ENCODE measurements at places on chromosomes 2 and 18.

DNA sequence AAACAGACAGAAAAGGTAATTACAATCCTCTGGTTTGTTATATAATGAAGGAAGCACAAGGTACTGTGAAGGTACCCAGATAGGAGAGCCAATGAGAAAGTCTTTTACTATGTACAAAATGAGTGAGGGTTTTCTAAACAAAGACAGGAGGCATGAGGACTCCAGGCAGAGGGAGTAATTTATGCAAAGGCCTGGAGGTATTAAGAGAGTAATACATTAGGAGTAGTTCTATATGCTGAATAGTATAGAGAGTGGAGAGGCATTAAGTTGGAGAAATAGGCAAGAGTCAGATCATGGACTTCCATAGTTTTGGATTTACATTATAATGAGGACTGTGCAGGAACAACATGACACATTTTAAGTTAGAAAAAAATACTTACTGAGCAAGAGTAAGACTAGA, 216.0 kb downstream of the SCG2 start:
- DNase-seq, result no peak

- no peak for DNase-seq
These were observed 308.0 kb upstream of the PIK3C3 start for GRCh38 chr18:41646915-41647620.

GRCh38 chr2:165114346-165114939, 89.4 kb downstream of the SCN3A start:
- DNase-seq, result no peak

GRCh38 chr2:165902934-165903333, 50.6 kb downstream of the TTC21B start:
- no peak for DNase-seq

- no peak for DNase-seq
These were observed 150.7 kb downstream of the COL4A4 start for GRCh38 chr2:227013330-227013729.

- no peak for DNase-seq
These were observed 123.9 kb downstream of the ZFP36L2 start for GRCh38 chr2:43102366-43103092.

DNA sequence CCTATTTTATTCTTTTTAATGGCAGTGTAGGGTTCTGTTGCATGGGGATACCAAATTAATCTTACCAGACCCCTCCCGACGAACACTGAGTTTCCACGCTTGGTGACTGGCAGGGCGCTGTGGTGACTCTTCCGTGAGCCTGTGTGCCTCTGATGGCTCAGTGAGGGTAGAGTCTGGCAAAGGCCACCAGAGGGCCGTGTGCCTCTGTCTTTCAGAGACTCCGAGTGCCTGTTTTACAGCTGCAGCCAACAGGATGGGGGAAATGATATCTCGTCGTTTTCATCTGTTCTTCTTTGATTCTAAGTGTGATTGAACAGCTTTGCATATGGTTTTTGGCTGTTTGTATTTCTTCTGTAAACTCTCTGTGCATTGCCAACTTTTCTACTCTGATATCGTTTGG, 99.8 kb downstream of the ZNF236 start:
- DNase-seq, result peak; percentile 9

DNA sequence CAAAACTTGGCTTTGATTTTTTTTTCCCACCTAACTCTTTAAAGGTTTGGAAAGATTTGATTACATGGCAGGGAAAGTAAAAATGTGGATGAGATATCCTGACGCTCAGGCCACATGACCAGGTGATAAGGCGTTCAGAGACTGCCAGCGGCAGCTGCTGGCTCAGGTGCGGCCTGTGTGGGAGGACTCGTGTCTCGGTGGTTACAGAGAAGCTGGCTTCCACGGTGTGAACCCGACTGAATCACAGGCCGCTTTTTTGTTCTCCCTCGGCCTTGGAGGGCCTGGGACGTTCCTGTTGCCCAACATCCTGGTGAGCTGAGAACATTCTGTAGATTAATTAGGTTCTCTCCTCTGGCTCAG, 124.2 kb upstream of the ZNF516 start:
- no peak for DNase-seq

DNA sequence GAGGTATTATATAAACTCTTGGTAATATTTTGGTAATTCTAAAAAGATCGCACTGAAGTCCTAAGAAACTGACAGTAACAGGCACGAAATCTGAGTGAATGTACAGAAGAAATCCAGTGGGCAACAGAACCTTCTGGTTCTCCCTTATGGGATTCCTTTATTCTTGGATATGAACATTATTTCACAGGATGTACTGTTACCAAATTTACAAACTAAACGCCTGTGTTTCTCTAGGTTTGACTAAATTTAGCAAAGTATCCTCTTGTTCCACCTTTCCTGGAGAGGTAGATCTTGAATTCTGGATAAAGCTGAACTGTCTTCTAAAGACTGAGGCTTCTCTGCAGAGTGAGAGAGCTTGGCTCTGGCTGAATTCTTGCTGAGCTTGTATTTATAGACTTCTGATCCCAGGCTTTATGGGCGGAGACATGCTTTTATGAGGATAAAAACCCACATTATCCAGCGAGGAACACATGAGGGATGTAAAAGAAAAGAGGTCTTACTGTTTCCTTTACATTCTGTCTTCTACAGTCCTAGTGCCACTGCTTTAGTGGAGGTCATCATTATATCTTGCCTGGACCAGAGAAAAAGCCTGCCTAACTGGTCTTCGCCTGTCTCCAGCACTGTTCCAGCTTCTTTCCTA, 220.8 kb downstream of the CDH2 start:
- no peak for DNase-seq

GRCh38 chr2:68766376-68766845, 31.8 kb downstream of the ARHGAP25 start:
- DNase-seq, result peak; percentile 62

- no peak for DNase-seq
These were observed 106.2 kb downstream of the STPG4 start for GRCh38 chr2:47048801-47049480.

DNA sequence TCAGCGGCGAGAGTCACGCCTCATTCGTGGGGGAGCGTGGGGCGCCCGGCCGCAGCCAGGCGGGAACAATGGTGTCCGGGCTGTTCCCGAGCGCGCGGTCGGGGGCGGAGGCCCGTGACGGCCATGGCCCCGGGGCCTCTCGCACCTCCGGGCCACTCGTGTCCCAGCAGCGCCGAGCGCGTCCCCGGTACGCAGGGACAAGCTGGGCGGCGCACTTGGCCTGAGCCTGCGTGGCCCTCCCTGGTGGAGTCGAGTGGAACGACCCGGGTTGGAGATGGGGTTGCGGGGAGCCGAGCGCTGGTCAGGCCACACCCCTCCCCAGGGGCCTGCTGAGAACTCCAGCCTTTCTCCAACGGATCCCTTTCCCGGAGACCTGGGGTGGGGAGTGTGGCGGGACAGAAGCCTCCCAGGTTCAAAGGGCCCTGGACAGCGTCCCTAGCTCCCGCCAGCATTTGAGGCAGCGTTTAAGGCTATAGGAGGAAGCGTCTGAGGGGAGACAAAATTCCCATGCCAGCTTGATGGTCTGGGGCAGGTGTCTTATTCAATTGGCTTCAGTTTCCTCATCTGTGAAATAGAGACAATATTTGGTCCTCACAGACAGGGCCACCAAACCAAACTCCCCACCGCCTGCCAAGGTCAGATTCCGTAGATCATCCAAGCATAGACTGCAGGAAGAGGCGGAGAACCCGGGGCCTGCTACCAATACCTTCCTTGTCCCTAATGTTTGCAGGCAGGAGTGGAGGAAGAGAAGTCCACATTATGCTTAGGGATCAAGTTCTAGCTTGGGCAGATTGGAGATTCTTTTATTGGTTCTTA, 553 bp downstream of the CNDP2 start:
- peak; percentile 30 for DNase-seq

DNA sequence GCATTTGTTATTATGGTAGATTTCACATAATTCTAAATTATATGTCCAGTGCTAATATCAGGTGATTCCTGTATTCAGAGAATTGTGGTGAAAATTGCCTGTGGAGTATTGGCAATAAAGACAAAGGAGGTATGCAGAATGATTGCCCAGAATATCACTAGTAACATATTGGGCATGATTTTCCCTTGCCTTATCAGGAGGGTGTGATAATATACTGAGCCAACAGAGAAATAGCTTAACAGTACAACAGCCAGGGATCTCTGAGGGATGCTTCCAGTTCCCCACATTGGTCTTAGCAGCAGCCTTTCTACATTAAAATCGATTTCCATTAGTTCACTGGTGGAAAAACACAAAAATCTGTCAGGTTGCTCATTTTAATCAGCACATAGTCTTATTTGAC, 122.9 kb upstream of the COL3A1 start:
- DNase-seq, result no peak

GRCh38 chr2:118837067-118837466, 10.4 kb downstream of the EN1 start:
- no peak for DNase-seq

DNA sequence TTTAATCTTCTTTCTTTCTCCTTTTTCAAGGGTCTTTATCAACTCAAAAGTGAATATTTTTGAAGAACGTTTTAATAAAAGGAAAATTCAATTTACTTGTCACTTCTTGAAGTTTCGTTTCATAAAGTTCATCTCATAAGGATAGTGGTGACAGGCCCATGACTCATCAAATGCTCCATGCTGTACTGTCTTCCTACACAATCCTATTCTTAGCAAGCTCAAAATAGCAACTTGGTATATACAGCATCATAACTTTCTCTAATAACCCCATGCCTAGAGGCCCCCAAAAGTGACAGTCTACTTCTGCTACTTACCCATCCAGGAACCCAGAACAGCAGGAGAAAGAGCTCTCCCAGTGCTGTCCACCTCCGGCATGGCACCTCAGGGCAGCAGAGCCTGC, 7.7 kb downstream of the FBXO15 start:
- peak; percentile 54 for DNase-seq

DNA sequence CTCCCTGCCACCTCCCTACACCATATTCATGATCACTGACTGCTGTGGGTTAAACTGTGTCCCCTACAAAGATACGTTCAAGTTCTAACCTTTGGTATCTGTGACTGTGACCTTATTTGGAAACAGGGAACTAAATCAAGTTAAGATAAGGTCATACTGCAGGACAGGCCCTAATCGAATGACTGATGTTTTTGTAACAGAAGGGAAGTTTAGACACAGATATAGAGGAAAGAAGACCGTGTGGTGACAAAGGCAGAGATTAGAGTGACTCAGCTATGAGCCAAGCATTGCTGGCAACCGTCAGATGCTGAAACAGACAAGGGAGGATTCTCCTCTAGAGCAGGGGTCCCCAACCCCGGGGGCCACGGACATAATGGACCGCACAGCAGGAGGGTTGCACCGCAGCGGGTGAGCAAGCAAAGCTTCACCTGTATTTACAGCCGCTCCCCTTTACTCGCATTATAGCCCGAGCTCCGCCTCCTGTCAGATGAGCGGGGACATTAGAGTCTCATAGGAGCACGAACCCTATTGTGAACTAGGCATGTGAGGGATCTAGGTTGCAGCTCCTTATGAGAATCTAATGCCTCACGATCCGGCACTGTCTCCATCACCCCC, 28.9 kb upstream of the RNF152 start:
- no peak for DNase-seq

DNA sequence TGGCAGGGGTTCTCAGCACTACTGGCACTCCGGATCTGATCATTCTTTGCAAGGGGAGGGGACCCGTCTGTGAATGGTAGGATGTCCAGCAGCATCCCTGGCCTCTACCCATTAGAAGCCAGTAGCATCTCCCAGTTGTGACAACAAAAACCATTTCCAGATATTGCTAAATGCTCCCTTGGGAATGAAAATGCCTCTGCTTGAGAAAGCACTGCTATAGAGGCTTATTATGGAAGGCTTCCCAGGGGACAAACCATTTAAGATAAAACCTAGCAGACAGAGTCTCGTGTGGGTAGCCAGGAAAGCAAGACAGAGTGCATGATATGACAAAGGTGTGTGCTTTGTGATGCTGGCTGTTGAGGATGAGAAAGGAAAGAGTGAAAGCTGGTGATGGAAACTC, 273.7 kb downstream of the TMX3 start:
- no peak for DNase-seq

GRCh38 chr2:36404754-36405153, 49.2 kb downstream of the CRIM1 start:
- no peak for DNase-seq

DNA sequence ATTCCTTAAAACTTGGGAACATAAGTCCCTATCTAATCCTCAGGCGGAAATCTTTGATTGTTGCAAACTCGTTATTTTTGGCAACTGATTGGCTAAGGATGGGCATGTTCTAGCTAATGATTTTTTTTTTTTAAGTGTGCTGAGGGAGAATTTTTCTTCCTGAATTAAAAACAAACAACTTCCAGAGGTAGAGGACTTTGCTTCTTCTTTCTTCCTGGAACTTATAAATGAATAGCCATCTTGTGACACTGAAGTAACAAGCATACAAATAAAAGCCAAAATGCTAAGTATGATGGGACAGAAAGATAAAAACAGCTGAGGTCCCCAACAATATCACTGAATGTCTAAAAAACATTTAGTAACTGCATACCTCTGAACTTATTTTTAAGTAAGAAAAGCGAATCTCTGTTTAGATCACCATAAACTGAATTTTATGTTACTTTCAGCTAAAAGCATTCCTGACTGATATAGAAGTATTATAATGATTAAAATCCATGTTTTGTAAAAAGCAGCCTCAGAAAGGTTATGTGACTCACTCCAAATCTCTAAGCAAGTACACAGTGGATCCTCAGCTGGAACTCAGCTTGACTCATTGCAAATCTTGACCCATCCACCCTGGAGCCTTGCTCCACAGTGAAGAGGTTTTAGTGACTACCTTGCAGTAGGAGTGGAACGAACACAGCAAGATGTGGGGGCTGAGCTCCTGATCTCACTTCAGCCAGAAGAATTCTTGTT, 344.4 kb downstream of the CLIP4 start:
- no peak for DNase-seq

DNA sequence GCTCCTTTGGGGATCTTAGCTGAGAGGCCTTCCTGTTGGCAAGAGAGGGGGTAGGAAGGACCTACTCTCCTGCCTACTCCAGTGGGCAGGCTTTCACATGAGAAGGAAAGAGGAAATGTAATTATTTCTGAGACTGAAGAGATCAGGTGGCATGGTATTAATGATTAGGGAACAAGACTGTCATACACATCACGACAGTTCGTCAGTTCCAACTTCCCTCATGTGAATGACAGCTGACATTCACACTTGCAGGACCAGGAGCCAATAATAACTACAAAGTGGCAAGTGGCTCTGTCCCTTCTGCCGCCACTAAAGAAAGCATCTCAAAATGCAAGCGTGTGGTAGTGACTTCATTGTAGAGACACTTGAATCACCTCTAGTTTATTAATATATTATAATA, 90.0 kb downstream of the ZCCHC2 start:
- DNase-seq, result no peak

DNA sequence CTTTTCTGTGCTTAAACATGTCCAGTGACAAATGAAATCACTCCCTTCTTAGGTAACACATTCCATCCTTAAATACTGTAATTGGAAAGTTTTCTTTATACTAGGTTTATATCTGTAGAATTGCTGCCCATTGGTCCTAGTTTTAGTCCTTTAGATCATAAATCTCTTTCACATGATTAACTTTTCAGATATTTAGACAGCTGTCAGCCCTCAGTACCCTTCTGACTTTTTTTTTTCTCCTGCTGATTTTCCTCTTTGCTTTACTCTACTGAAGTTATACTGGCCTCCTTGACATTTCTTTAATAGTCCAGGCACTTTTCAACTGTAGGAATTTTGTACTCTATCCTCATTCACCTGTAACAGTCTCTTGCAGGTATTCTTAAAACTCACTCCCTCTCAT, 28.9 kb downstream of the RBBP8 start:
- DNase-seq, result no peak

- DNase-seq, result no peak
These were observed 78.9 kb downstream of the CERS6 start for GRCh38 chr2:168534926-168535325.

- DNase-seq, result no peak
These were observed 38.0 kb upstream of the ERMN start for GRCh38 chr2:157363612-157364101.

- no peak for DNase-seq
These were observed 38.9 kb downstream of the METAP1D start for GRCh38 chr2:172038604-172039003.

Data from activated CD4-positive, alpha-beta T cell treated with anti-CD3 and anti-CD28 coated beads, Interleukin-2, amount 50 U/mL, for 24 hours (primary cell).